ENCODE measurements at places on chromosomes 12 and 14.
A peak's percentile ranks its signal among the peaks of the same experiment; 100 is the strongest.

GRCh38 chr12:10673659-10674384 lies at the start of gene STYK1:
STYK1 (minus strand) TSS chr12:10674052; CDS start chr12:10634618, 39,434 bp downstream.
- peak; percentile 83 for DNase-seq

DNA sequence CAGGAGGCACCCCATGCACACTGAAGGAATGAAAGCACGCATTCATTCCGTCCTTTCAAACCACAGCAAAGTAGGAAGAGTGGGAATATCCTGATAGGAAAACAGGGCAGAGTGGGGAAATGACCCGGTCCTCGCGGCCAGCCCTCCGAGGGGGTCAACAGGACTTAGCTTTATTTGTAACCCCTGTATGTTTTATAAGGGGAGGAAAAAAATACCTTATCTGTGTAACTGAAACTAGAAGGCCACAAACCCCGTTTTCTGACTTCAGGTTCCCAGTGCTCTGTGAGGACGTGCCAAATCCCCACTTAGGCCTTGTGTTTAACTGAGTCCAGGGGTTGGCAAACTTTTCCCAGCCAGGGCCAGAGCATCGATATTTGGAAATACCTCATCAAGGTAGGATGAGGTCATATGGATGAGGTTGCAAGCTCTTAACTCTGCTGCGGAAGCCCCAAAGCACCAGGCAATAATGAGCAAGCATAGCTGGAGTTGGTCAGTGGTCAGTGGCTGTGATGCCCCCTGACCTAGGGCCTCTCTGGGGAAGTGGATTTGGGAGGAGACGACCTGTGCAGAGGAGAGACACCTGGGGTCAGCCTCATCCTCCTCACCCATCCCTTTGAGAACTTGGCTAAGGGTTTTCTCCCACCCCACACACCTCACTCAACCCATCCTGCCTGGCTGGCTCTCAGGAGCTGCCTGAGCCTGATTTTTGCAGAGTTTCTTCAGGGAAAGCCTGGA lies 58.5 kb downstream of the RBM19 start:
- DNase-seq: no peak

DNA sequence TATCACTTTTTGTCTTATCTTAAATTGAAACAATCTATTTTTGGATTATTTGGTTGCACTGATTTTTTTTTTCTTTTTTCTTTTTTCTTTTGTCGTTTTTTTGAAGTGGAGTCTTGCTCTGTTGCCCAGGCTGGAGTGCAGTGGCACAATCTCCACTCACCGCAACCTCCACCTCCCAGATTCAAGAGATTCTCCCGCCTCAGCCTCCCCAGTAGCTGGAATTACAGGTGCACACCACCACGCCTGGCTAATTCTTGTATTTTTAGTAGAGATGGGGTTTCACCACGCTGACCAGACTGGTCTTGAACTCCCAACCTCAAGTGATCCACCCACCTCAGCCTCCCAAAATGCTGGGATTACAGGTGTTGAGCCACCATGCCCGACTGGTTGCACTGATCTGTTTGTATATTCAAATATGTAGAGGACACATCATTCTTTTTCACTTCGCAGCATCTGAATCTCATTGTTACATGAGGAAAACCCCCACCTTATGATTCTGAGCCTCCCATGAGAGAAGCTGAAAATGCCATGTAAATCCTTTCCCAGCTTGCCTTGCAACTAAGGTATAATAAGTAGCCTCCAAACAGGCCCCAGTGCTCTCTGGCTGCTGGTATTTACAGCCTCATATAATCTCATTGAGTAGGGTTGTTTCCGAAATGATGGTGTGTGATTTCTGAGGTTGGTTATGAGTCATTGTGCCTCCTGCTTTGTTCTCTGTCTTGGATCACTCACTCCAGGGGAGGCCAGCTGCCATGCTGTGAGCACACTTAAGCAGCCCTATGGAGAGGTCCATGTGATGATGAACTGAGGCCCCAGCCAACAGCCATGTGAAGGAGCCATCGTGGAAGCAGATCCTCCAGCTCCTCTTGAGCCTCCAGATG lies 5.2 kb upstream of the HSP90B1 start:
- DNase-seq: peak; percentile 24

DNA sequence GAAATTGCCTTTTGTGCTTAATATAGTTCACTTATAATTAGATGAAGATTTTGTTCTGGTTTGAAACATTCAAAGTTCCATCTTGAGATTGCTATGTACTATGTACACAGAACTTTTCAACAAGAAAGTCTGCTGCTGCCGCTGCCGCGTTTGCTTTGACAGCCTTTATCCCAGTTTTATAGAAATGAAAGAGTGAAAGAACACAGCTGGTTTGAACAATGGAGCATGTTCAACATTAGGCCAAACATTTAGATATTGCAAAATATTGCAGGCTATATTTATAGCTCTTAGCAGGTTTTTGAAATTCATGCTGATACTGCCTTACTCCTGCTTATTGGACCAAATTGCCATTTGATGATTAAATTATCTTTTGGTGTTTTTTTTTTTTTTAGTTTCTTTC lies 299.8 kb upstream of the PRKD1 start:
- DNase-seq: no peak

DNA sequence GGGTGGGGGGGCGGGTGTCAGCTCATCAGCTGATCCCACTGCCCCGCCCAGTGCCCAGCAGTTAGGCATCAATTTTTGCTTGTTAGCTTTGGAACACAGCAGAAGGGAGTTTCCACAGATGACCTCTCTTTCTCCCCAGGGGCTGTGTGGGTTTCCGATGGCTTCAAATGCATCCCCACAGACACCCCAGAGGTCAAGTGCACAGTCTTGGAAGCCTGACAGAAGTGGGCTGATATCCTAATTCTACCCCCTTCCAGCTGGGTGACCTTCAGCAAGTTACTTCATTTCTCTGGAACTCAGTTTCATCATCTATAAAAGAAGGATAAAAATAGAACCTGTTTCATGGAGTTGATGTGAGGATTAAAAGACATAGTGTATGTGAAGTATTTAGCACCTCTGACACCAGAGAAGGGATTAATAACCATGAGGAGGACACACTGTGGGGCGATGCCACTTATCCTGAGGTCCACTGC lies 22.0 kb downstream of the TTC9 start:
- DNase-seq: no peak

DNA sequence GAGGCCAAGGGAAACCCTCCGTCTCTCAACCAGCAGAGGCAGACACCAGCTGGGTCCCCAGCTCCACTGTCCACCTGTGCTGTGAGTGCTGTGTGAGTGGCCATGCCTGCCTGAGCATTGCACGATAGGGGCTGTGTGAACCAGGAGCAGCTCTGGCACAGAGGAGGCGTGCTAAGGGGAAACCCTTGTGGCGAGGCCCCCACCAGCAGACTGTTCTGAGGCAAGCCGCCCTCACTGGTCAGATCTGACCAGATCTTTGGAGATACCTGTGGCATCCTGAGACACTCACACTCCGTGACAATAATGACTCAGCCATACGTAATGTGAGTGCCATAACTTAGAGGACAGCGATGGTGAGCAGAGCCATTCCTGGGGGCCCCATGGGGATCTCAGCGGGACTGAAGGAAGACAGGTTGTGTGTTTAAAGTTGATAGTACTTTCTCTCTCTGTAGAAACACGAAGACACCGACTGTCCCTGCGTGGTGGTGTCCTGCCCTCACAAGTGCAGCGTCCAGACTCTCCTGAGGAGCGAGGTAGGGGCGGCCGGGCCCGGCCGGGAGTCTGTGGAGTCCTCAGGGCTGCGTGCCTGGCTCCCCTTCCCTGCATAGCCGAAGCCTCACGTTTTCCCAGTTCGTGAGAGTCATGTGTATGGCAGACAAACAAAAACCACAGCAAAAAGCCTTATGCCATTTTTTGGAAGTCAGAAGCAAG lies 36.6 kb upstream of the AMN start:
- DNase-seq: no peak

DNA sequence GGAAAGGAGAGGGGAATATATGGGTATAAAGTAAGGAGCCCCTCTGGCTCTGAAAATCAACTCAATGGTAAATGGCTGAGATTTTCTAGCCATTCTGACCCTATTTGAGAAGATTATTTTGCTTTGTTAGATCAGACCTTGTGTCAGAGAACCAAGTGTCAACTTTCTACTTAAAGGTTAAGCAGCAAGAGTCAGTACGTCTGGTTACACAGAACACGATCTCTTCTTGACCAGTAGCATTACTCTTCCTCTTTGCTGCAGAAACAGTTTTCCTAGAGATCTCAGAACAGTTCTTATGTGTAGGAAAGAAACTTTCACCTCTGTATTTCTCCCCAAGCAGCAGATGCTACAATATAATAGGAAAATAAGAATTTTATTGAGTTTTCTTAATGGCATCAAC lies 47.4 kb upstream of the BTG1 start:
- DNase-seq: no peak

DNA sequence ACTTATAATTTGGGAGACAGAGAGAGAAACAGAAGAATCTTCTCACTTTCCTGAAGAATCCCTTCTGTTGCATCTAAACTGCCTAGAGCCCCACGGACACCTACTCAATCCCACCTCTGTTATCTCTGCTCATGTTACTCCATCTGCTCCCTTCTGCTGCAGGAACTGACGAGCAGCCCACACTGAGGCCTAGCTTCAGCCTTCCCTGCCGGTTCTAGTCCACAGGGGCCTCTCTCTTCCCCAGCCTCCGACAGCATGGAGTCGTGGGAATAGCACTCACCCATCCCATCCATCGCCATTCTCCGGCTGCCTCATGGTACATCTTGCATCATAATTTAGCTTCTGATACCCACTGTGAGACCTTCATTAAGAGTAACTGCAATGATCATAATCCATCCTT lies 4.0 kb downstream of the RAB15 start:
- DNase-seq: no peak

GRCh38 chr12:124519746-124520145 lies 47.7 kb downstream of the NCOR2 start:
- no peak for DNase-seq

DNA sequence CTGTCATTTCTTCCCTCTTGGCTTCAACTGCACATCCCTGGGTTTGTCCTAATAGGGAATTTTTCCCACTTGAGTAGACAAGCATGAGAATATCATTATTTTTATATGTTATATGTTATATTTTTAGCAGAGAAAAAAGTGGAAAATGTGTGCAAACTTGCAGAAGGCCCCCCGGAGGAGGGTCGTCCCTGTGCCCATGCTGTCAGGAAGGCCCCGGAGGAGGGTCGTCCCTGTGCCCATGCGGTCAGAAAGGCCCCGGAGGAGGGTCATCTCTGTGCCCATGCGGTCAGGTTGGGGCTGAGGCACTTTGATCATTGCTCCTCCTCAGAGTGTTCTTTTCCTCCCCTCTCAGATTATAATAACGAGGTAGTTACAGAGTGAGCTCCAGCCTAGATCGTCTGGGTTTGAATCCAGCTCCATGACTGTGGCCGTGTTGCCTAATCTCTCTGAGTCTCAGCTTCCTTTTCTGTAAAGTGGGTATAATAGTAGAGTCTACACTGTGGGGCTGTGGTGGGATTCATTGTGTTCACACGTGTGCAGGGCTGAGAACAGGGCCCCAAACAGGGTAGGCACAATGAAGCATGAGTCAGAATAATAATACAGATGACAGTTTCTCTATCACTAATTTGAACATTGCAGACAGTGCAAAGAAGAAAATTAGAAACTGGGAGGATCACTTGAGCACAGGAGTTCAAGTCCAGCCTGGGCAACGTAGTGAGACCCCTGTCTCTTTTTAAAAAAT lies 33.4 kb downstream of the ELK3 start:
- no peak for DNase-seq

DNA sequence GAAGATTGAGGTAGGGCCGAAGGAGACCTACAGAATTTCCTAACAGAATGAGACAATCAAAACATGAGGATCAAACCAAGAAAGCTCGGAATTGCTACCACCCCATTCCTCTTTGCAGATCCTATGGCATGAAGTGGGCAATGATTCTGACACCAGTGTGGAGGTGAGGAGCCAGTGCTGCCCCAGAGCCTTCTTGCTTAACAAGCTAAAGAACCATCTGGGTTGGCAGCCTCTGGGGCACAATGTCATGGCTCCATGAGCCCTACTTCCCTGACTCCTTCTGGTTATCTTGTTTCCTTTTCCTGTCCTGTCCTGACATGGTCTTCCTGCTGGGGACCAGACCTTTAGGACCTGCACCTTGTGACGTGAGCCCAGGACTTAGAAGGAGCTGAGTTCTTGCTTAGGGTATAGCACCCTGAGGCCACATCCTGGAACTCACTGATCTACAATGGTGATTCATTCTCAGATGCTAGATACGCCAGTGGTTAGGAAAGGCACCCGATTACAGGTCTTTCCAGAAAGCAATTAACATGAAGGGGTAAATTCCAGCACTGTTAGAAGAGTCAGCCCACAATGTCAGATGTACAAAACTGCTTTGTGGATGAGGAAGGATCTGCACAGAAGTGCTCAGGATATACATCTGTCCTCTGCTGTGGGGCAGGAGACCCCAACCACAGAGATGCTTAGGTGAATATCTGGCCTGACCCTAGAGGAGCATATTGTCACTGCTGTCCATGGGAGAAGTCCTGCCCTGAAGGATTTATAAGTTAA lies 324.2 kb downstream of the ZFP36L1 start:
- DNase-seq: no peak

- no peak for DNase-seq
Measured at GRCh38 chr12:68785358-68785757, 22.6 kb upstream of the MDM2 start.

Measured in NCI-H774 (cell line).